Activated T-cell treated with anti-CD3 and anti-CD28 coated beads, Interleukin-2, amount 50 U/mL, for 72 hours (primary cell): ENCODE measurements at places on chromosomes 4 and X. TPM values are rescaled to one million over a fixed set of nuclear protein-coding genes. Genes with fewer than 3 reads are reported as not detected.

The TMEM156 gene
- total RNA-seq = 37.2 TPM

- DNase-seq = no peak
Observed at GRCh38 chrX:22126327-22126726, 94.2 kb downstream of the PHEX start.

GRCh38 chr4:72665171-72665968 lies 96.3 kb upstream of the ADAMTS3 start:
- no peak for DNase-seq

The TCEAL5 gene
- not detected for total RNA-seq

GRCh38 chr4:184343502-184344177 lies 126.0 kb upstream of the ENPP6 start:
- DNase-seq = peak; percentile 47

GRCh38 chr4:87865288-87865687 lies 32.5 kb downstream of the MEPE start:
- DNase-seq = no peak

DNA sequence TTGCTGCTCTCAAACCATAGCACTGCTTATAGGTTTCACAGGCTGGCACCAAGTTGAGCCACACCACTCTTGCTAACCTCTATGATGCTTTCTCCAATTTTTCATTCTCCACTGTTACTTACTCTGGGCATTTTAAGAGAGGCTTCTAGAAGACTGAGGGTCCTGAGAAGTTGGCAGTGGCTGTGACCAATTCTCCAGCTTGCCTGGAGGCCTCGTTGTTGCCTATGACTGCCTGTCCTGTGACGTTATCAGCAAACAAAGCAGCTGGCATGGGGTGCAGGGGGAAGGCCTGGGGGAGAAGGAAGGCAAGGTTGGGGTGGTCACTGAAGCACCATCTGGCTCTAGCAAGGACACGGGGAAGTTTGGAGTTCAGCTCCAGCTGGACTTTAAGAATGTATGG lies 30.4 kb upstream of the PDLIM3 start:
- no peak for DNase-seq
